ENCODE measurements at places on chromosomes 5 and 9.

- DNase-seq: no peak
These were observed 10.1 kb downstream of the PHF2 start for GRCh38 chr9:93586290-93587057.

DNA sequence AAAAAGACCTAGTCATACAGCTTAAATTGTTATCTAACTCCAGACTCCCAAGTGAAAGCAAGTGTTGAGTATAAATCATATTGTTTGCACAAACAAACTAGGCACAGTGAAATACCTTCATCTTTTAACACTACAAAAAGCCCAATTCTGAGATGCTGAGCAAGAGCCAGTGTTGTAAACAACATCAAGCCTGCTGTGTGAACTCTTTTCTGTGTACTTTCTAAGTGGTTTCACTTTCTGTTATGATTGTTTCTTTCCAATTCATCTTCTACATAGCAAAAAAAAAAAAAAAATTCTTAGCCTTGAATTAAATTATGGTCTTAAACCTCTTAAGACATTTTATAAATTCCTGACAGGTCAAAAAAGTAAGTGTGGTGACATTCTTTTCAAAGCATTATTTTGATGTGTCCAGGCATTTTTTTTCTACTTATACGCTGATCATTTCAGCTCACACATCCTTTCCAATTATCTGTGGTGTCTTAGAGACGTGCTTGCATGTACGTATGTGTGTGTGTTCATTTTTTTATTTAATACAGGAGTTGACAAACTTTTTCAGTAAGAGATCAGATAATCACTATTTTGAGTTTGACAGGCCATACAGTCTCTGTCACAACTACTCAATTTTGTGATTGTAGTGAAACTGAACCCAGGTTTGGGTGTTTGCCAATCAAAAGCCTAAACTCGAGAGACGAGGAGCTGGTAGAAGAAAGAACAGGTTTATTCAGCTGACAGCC, 556.1 kb downstream of the CDH9 start:
- DNase-seq: no peak

- no peak for DNase-seq
These were observed 80.9 kb upstream of the SPATA31D4 start for GRCh38 chr9:81847181-81847915.

- no peak for DNase-seq
These were observed 970.9 kb downstream of the TAF11L14 start for GRCh38 chr5:18605186-18605585.

GRCh38 chr5:36414869-36415282, 113.2 kb upstream of the RANBP3L start:
- DNase-seq: no peak

GRCh38 chr9:85030316-85030715, 360.8 kb downstream of the NTRK2 start:
- no peak for DNase-seq

GRCh38 chr9:29640507-29640906, 2067.2 kb upstream of the C9orf72 start:
- DNase-seq: no peak

GRCh38 chr5:126280846-126281245, 142.4 kb upstream of the GRAMD2B start:
- DNase-seq: no peak

- no peak for DNase-seq
These were observed 395 bp downstream of the TLN1 start for GRCh38 chr9:35731415-35732184.

GRCh38 chr5:138623053-138623452, 47.9 kb upstream of the HSPA9 start:
- no peak for DNase-seq

DNA sequence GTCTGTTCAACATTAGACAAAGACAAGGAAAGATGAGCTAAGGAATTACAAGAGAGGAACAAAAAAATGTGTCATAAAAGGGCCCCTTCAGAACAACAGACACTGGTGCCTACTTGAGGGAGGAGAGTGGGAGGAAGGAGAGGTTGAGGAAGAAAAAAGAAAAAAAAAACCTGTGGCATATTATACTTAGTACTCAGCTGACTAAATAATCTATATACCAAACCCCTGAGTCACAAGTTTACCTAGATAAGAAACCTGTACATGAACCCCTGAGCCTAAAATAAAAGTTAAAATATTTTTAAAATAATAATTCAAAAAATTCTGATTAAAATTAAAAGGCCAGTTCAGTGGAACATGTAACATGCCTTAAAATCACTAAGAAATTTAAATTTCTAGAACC, 107.3 kb downstream of the MTREX start:
- no peak for DNase-seq

DNA sequence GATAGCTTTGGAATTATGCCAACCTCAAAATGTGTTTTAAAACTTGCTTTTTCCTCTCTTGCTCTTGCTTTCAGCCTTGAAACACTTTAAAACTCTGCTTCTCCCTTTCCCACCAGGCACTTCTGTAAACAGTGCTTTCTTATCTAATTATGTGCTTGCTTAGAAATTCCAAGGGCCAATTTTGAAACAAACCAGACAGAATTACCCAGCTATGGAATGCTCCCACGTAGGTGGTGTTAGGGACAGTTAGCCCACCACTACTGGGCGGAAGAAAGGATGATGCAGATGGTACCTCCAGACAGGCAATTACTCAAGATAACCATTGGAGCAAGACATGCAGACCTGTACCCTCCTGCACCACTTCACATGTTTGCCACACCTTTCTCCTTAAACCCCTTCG, 523.0 kb upstream of the PTPRD start:
- DNase-seq: no peak

DNA sequence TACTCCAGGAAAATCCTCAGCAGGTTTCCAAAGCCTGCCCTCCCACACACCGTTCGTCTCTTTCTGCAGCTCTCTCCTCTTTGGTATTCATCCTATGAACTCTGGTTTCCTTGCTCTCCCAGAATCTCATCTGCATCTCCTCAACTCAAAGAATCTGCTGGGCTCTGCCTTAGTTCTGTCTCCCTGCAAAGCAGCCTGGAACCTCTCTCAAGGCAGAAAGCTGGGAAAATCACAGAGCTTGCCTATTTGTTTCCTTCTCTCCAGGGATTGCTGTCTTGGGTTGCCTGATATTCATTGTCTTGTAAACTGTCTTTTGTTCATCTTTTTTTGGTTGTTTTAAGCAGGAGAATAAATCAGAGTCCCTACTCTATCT, 5.3 kb upstream of the ERAP2 start:
- DNase-seq: no peak

- DNase-seq: no peak
These were observed 120.3 kb downstream of the INVS start for GRCh38 chr9:100219347-100219746.

GRCh38 chr9:118362123-118362522, 657.9 kb downstream of the TLR4 start:
- no peak for DNase-seq

DNA sequence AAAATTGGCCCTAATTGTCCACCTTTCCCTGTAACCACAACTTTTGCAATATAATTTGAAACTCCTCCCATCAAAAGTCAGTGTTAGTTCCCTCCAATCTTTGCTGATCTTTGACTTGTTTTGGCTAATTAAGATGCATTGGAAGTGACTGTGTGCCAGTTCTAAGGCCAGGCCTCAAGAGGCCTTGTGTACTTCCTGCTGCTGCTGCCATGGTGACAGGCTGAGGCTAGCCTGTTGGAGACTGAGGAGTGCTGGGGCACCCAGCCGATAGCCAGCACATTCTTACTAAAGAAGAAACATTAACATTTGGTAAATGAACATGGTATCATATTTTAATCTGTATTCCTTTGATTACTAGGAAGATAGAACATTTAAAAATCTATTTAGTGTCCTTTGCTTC, 86.5 kb downstream of the SREK1 start:
- no peak for DNase-seq

DNA sequence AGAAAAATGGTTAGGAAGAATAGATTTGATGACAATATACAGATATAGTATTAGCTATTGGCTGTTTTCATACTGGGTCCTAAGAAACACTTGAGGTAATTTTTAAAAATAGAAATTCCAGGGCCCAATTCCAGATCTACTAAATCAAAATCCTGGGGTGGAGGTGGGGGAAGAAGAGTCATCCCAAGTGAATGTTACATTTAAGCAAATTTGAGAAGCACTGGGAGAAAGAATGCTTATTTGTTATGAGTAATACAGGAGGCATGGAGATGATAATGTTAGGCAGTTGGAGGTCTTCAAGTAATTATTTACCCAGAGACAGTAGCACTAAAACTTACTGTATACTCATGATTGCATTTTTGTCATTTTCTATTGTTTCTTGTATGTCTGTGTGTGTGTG, 93.0 kb upstream of the DAB2 start:
- no peak for DNase-seq

GRCh38 chr9:113851873-113852272, 24.2 kb upstream of the ZNF618 start:
- no peak for DNase-seq

- no peak for DNase-seq
These were observed 24.8 kb upstream of the PDCD1LG2 start for GRCh38 chr9:5485378-5486085.

GRCh38 chr9:37988041-37988440, 81.0 kb downstream of the SHB start:
- DNase-seq: no peak

- DNase-seq: no peak
These were observed 16.1 kb upstream of the FRRS1L start for GRCh38 chr9:109182940-109183798.

- no peak for DNase-seq
These were observed 8.7 kb downstream of the CCNJL start for GRCh38 chr5:160303690-160304089.

Measured in effector CD8-positive, alpha-beta T cell (primary cell).